A549 treated with GW870086 at 1 μM for 4 hours (cell line): ENCODE measurements at places on chromosomes 1 and 21. TPM values are rescaled to one million over a fixed set of nuclear protein-coding genes. Genes with fewer than 3 reads are reported as not detected.

The PLA2G2D gene
- total RNA-seq, result not detected in 5 replicates

The CDK11B gene
- 23.7 to 26.4 TPM (median 23.8 TPM) in 5 replicates for total RNA-seq

The TTC24 gene
- not detected in 5 replicates for total RNA-seq

The PTPRF gene
- total RNA-seq, result 79.0 to 101 TPM (median 91.8 TPM) in 5 replicates

The CATSPERE gene
- 0.05 to 0.15 TPM (median 0.12 TPM) in 3 of 5 replicates, not detected in the others for total RNA-seq

The SLC5A9 gene
- 0.21 TPM in 1 of 5 replicates, not detected in the others for total RNA-seq
